Gastroesophageal sphincter (tissue), 4 donors: ENCODE measurements at places on chromosomes 16 and 17. TPM values are rescaled to one million over a fixed set of nuclear protein-coding genes. Genes with fewer than 3 reads are reported as not detected.
A peak's percentile ranks its signal among the peaks of the same experiment; 100 is the strongest.

DNA sequence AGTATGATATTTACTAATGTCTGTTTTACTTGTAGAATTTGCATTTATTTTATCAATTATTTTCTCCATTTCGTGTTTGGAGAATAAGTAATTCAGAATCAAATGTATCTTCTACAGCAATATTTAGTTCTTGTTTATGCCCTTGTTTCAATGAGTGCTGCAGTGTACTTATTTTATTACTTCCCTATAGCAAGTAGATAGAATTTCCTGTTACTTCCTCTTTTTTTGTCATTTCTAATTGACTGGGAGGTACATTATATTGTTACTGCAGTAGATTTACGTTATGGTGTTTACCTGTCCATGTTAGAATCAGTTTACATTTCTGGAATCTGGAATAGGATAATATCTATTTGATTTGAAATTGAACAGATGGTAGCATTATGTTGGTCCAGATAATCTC lies 71.2 kb downstream of the OMG start:
- no peak for ATAC-seq

DNA sequence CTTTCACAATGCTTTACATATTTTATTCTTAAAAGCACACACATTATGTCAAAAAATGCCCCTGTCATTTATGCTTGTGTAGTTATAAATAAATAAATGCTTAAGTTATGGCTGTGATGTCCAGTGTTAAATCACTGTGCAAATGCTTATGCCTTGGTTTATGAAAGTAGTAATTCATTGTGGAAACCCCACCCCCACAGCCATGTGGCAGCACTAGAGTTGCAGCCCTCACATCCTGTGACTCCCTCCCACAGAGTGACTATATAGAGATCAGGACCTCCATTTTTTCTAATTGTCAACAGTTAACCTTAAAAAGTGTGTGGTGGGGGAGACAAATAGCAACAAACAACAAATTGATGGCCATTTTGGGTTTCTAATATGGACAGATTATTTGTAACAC lies 2.4 kb downstream of the SKAP1 start:
- ATAC-seq: no peak

Gene SULT1A1
- total RNA-seq: 10.7 TPM

DNA sequence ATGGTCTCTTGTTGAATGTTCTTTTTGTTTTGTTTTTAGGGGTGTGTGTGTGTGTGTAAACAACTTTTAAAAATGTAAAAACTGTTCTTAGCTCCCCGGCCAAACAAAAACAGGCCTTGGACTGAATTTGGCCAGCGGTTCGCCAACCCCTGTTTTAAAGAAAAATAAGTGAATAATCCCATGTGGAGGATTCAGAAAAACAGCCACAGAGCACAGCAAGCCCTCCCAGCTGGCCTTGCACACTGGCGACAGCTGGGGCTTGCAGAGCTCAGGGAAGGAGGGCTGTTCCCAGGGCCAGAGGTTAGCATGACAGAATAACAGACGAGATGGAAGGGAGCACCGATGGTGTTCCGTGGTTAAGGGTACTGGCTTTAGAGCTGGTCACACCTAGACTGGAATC lies 39.0 kb downstream of the EMP2 start:
- peak; percentile 49 for ATAC-seq

- ATAC-seq: peak; percentile 74
These were observed at the start of gene ZFHX3 for GRCh38 chr16:73047536-73048291. Gene ZFHX3 (minus strand): TSS chr16:73048128. CDS start chr16:72960145, 87,983 bp downstream.

GRCh38 chr17:68674029-68674925 lies 73.1 kb upstream of the FAM20A start:
- no peak for ATAC-seq

Gene ARHGAP44
- total RNA-seq: 7.6 TPM

Gene CRHR1
- not detected for total RNA-seq

- no peak for ATAC-seq
These were observed 97.3 kb downstream of the ANKRD11 start for GRCh38 chr16:89392881-89393737.

GRCh38 chr17:74961657-74962350 lies 10.8 kb downstream of the HID1 start:
- ATAC-seq: peak; percentile 87

Gene PIRT
- 0.47 TPM for total RNA-seq

DNA sequence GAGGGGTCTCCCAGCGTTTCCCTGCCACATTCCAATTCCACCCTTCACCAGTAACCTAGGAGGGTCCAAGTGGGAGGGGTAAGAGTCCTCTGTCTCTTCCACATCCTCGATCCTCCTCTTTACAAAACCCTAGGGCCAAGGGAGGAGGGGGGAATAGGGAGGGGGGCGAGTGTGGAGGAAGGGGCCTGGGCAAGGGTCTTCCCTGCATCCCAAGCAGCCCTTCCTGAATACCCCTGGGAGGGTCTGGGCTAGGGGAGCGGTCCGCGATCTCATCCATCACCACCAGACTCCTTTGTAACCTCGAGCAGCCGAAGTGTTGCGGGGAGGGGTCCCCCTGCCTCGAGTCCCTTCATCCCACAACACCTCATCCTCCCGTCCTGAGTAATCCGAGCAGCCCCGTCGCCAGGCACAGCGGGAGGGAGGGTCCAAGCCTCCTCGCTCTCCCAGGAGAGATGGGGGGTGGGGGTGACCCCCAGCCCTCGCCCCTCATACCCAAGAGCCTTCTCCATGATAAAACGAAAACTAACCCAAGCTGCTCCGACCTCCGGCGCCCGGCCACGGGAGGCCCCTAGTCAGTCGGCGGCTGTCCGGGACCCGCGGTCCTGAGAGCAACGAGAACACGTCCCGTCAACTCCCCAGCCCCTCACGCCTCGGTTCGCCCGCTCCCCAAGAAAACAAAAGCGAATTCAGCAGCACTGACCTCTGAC lies 502 bp downstream of the SMPD3 start:
- peak; percentile 18 for ATAC-seq
